Stimulated activated CD4-positive, alpha-beta T cell treated with anti-CD3 and anti-CD28 coated beads, Interleukin-15, amount 100 ng/mL, for 1 hour (primary cell): ENCODE measurements at places on chromosomes 12 and 14.

DNA sequence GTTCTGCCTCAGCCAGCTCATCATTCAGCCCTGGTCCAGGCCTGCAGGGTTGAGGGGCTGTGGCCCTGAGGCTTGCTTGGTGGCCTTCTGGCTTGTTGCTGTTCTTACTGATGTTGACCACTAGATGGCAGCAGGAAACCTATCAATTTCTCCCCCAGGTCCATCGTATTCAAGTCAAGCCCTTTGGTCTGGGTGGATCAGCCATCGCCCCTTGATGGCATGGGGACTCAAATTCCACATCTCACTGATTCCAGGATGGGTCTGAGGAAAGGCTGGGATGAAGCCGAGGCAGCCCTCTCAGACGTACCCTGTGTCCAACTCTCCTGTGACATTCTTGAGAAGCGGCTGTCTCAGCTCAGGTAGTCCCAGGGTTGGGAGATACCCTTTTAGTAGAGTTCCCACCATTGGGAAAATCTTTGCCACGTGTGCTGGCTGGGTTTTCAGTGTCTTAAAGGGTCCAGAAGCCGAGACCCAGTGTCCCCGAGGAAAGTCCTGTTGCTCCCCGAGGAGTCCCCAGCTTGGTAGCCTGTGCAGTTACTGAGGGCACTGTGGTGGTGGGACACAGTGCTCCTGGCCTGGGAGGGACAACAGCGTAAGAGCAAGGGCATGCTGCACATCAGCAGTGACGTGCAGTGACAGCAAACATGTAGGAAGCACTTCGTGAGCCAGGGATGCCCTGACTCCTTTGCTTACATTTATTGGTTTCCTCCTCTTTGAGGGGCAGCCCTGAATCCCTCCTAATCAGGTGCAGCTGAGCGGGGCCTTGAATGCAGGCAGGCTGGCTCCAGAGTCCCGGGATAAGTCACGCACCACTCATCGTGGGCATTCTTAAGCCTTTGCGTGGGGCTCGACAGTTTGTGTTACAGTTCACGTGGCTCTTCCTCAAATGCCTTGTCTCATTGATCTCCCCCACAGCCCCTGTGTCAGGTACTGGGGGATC is 58.6 kb downstream of the TSPAN9 start:
- no peak for DNase-seq

- DNase-seq, result no peak
Observed at GRCh38 chr14:69675245-69675583, 63.8 kb downstream of the SUSD6 start.

GRCh38 chr12:91620422-91620821 is 437.8 kb upstream of the DCN start:
- DNase-seq, result no peak

DNA sequence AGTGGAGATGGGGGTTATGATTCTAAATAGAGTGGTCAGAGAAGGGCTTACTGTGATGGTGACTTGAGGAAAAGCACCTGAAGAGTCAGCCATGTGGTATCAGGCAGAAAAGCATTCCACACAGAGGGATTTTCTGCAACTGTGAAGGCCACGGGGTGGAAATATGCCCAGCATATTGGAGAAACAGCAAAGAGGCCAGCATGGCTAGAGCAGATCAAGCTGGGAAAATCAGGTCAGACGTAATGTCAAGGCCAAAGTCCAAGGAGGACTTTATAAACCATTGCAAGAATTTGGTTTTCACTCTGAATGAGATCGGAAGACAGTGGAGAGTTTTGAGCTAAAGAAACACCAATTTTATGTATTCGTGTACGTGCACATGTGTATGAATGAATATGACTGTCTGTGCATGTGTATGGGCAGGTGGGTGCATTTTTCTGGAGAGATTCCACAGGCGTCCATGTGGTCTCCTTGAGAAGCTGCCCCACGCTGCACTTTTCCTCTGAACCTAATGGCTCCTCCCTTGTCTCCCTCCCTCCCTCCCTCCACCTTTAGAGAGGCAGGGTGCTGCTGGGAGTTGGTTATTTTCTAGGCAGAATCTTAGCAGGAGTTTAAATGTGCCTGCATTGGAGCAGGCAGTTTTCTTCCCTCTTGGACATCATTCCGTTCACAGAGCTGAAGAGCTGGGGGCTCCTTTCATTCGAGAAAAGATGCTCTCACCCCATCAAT is 97.4 kb upstream of the PPP4R3A start:
- no peak for DNase-seq

DNA sequence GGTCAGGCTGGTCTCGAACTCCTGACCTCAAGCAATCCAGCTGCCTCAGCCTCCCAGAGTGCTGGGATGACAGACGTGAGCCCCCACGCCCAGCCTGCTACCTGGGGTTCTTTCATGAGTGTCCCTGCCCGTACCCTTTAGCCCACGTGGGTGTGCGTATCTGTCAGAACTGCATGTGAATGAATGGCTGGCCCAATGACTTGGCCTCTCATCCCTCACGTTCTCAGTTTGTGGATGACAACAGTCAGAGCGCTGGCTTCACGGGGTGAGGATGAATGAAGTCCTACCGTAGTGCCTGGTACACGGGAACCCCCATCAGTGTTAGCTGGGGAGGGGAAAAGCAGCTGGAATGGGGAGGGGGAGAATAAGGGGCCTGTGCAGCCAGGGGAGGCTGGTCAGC is 16.1 kb upstream of the ZDHHC22 start:
- DNase-seq, result no peak
